H9 (cell line): ENCODE measurements at places on chromosomes 1 and 21. TPM values are rescaled to one million over a fixed set of nuclear protein-coding genes. Genes with fewer than 3 reads are reported as not detected.

DNA sequence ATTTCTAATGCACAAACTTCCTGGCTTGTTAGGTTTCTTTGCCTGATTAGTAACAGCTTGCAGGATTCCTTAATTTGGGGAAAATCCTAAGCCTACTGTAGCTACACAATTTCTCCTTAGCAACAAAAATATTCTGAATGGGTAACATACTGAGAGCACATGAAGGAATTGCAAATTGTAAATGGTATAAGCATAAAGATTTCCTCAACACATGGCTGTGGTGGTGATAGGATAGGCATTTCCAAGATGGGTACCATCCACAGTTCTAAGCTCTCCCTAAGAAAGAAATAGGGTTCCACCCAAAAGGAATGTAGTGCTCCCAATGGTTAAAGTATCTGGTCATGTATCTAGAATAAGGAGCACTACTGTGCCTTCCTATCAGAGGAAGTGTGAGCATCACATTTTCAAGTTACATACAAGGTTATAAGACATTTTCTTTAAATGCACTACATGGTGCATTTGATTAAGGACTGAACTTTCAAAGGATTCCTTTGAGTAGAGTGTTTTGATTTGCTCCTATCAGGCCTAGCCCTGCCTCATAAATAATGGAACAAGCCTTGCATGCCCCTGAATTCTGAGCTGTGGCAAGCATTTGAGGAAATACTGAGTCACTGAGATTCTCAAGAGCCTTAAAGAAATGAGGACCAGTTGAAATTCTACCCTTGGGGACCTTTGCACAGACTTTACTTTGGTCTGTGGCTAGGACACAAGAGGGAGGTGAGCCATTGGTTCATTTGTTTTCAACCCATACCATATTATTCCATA, 286.4 kb downstream of the PTBP2 start:
- DNase-seq, result no peak

GRCh38 chr1:161068306-161069234, 1.1 kb downstream of the ARHGAP30 start:
- peak; percentile 65 for DNase-seq

DNA sequence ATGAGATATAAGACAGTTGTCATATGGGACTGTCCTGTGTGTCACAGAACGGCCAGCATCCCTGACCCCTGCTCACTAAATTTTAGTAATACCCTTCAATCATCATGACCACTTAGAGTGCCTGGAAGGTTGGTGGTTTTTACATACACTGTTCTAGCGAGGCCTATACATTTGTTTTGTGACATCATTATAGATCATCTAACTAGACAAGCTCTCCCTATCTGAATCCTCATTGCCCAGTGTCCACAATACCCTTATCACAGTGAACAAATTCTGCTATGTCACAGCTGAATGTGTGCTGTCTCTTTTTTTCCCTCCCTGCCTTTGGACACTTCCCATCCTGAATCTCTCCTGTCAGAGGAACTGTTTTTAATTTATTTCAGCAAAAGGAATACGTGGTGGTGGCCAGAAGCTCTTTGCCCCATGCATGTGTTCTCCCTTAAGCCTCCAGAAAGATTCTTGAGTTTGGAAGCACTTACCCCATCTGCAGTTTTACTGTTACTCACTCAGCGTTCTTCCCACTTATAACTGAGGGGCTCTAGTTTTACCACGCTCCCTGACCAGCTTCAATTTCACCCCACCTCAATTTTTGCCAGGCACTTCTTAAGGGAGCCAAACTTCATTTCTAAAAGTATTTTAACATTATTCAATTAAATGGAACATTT, 70.3 kb downstream of the OLFML2B start:
- no peak for DNase-seq

HSPA6 gene
- total RNA-seq, result not detected in 2 replicates

DNA sequence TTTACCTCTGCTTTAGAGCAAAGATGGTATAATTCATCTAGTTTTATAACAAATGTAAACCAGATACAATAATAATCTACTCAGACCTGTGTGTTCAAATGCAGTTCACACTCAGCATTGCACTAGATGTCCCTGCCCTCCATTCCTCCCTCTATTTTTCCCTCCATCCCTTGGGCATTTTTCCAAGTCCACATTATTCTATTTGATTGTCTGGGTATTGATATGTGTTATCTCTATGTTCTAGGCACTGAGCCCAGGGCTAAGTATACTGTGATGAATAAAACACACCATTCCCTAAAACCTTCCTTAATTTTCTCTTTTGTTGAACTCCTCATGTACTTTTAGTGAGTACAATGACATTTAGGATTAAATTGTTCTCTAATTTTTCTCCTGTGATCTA, 66.2 kb upstream of the HMCN1 start:
- DNase-seq, result no peak
